ENCODE measurements at places on chromosomes 4 and X.

GRCh38 chr4:102564399-102565059 lies 63.4 kb downstream of the NFKB1 start:
- DNase-seq, result no peak

- DNase-seq, result no peak
Observed at GRCh38 chr4:19248023-19248422, 1003.7 kb upstream of the SLIT2 start.

DNA sequence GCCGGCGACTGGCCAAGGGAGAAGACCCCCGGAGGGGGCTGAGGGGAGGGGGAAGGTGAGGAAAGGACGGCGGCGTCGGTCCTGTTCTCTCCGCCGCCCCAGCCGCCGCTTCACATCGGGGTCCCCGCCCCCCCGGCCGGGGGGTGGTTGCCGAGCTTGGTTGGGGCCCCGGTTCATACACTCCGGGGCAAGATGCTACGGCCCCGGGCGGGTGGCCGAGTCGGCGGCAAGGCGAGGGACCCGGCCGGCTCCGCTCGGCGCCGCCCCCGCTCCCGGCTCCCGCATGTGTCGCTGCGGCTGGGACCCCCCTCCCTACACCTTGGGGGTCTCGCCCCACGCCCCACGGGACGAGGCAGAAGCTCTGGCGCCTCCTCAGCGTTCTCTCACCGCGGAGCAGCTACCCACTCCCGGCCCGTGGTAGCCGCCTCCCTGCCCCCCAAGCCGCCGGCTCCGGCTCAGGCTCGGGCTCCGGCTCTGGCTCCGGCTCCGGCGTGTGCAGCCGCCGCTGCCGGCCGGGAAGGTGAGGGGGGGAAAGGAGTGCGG lies 461 bp downstream of the FBXW7 start:
- DNase-seq, result no peak

DNA sequence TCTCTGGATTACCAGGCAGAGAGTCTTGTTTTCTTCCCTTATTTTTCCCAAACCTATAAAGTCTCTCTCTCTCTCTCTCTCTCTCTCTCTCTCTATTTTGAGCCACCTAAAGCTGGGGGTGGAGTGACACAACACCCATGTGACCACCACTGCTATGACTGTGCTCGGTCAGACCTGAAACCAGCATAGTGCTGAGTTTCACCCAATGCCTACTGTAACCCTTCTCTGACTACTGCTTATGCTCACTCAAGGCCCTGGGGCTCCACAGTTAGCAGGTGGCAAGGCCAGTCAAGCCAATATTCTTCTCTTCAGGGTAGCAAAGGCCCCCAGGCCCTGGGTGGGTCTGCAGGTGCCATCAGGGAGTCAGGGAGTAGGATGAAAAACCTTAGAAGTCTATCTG lies 114.7 kb upstream of the ARMCX2 start:
- DNase-seq, result no peak

GRCh38 chr4:142696334-142697122 lies 149.6 kb downstream of the INPP4B start:
- peak; percentile 34 for DNase-seq

DNA sequence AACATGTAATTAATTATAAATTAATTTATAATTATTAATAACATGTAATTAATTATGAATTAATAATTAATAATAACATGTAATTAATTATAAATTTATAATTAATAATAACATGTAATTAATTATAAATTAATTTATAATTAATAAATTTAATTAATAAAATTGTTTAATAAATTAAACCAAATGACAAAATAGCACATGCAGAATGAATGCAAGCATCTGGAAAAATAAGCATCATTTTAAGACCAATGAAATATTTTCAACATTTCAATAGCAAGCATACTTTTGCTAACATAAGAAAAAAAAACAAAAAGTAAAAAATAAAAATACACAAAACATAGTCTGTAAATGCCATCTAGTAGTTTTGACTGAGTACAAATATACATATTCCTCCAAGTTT lies 21.8 kb downstream of the GYPE start:
- DNase-seq, result no peak

GRCh38 chrX:21735038-21735767 lies 22.7 kb downstream of the SMPX start:
- no peak for DNase-seq

- peak; percentile 1 for DNase-seq
Observed at GRCh38 chr4:98838977-98839618, 89.8 kb downstream of the EIF4E start.

DNA sequence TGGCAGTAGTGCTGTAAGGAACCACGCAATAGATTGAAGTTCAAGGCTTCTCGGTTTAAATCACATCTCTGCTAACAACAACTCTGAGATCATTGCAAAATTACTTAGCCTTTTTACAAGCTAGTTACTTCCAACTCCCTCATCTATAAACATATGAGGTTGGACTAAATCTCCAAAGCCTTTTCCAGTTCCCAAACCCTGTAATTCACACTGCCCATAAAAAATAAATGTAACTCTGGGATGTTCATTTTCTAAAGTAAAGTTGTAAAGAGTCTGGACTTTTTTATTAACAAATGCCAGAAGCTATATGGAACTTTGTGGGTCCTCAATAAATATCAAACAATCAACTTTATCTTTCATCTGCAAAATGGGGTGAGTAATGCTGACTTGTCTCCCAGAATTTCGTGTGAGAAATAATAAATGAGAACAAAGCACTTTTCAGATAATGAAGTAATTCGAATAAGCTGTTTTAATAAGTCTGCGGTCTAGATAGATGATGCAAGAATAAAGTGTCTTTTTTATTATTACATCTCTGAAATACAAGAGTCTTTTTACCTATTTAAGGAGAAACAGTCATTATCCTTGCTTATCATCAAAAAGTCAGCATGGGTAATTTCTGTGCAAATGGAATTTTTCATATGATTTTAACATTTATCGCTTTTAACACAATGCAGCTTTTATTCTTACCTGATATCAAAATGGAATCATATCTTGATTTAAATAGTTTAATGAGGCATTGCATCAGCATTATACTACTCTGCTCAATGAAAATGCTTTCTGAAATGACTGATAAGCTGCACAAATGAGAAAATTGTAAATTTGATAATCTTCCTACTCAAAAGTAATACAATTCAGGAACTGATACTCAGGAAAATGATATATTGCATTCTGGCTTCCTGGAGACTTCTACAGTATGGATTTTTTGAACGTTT lies 252.6 kb downstream of the BANK1 start:
- DNase-seq, result no peak

- no peak for DNase-seq
Observed at GRCh38 chr4:82629238-82630000, 67.6 kb upstream of the TMEM150C start.

DNA sequence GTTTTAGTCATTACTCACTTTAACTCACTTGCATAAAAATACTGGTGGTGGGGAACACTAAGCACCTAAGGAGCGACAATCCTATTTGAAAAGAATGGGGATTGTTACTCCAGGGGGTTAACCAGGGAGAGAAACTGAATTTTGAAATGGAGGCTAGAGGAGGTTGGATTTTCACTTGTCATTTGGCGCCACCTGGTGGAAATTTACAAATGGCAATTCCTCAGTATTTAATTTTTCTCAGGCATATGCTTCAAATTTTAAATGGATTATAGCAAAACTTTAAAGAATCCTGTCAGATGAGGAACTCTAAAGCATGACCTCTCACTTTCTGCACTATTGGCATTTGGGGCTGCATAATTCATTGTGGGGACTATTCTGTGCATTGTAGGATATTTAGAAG lies 2.7 kb upstream of the GEMIN8 start:
- DNase-seq, result peak; percentile 38

DNA sequence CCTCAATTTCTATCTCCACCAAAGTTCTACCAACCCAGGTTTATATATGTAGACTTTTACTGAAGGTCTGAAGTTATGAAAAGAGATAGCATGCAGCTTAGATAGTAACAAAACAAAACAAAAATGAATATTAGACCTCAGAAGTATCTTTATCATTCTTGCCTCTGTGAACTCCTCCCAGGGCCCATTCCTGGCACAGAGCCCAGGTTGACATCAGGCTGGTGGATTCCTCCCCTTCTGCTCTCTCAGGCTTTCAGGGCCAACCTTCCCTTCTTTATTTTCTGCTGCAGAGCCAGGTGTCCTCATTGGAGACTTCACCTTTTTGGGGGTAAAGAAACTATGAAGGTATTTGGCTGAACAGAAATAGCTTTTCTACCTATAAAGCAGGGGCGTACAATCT lies 112.8 kb upstream of the PITX2 start:
- no peak for DNase-seq

DNA sequence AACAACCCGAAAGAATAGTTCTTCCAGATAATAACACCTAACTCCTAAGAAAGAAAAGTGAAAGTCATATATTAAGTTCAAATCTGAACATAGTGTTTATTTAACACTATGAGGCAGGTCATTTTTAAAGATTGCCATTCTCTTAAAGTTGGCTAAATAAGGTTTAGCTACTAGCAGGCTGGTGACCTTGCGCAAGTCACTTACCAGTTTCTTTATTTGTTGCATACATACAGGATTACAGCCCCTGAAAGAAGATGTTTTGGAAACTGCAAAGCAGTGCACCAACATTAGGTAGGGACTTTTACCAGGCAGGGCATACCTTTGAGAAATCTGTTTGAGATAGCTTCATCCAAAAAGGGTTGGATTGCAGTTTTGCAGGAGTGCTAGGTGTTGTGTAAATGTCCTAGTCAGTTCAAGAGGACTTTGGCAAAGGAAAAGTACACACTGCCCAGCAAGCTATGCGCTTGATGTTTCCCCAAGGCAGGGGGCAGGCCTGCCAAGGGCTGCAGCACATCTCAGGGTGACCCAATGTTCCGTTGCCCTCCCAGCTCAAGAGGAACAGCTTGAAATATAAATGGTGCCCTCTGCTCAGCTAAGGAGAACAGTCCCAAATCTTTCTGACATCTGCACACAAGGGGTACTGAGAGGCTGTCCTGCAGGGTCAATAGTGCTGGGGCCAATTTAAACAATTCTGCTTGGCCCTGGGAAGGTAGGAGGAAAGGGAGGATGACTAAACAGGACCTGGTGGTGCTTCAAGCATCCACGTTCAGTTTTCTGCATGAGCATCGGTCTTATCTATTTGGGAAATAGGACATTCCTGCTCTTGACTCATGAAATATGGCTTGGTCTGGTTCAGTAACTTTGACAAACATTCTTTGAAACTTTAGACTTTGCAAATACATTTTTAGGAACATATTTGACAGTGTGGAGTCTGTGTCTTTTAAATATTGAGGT lies 130.8 kb downstream of the COL4A6 start:
- DNase-seq, result no peak

- DNase-seq, result no peak
Observed at GRCh38 chr4:151644622-151645021, 116.2 kb downstream of the GATB start.

GRCh38 chr4:114163051-114163450 lies 183.6 kb upstream of the ARSJ start:
- DNase-seq, result no peak

DNA sequence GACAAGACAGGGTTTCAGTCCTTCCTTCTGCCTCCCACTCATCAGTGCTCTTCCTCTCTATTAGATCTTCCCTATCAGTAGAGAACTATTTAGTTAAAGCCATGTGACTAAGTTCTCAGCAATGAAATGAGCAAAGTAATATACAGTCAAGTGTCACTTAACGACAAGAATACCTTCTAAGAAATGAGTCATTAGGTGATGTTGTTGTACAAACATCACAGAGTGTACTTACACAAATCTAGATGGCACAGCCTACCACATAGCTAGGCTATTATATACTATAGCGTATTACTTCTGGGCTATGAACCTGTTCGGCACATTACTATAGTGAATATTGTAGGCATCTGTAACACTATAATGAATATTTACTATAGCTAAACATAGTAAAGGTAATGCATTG lies 71.3 kb downstream of the POU4F2 start:
- DNase-seq, result no peak

DNA sequence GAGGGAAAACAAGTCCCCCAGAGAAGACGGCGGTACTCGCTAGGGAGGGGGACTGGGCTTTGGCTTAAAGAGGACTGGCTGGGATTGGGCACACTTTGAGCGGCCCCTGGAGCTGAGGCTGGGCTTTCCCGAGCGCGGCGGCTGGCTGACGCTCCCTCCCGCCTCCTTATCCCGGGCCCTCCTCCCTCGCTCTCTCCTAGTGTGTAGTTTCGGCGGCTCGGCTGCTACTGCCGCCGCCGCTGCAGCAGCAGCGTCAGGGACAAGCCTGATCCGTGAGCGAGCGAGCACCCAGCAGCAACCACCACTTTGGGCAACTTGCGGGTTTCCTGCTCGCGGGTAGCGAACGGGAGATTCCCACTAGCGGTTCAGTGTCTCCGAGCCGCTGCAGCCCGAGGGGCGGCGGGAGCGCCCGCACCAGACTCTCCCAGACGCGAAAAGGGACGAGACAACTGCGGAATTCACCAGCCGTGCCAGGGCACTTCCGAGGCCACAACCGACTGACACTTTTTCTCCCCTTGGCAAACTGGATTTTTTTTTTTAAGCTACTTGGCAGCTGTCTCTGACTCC lies 632 bp upstream of the PCDH7 start:
- DNase-seq, result peak; percentile 21

DNA sequence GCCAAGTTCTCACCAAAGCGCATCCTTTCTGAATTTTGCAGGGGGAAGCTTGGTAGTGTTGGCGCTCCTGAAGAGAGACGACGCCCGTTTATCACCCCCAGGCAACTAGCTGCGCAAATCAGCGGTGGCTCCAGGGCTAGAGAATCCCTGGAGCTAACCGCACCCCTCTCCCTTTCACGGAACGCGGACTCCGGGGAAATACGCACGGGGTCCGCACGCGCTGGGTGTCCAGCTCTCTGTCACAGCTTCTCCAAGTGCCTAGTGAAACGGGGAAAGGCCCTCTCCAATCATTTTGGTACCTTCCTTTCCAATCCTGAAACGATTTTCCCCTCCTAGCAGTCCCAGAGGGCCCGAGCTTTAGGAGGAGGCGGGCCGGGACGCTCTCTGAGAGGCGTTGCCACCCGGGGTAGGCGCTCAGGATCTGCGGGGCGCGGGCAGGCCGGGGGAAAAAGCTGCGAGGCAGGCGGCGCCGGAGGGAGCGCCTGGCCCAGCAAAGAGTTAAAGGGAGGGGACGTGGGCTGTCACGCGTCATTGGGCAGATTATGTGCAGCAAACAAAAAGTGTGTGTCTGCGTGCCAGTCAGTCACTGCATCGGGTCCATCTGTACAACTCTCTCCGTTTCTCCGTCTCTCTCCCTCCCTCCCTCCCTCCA lies at the start of gene PRDM8:
TSS of gene PRDM8 (plus strand) at position 582 of the 652 bp plus-strand sequence. CDS start 2,578 bp downstream, outside the sequence.
- peak; percentile 28 for DNase-seq

DNA sequence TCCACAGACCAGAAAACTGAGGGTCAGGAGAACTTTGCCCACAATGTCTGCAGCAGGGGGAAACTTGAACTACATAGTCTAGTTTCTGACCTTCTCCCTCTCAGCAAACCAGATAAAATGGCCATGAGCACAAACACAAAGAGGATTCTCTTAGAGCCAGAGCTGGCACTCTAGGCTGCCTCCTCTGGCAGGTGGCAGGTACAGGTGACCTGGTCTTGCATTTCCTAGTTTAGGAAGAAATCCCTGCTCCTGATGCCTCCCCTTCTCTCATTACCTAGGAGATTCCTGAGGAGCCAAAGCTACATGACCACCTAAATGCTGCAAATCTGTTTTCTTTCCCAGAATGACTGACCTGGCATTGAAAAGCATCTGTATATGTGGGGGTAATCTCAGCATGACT lies 45.1 kb downstream of the ARHGEF9 start:
- DNase-seq, result no peak
